ENCODE measurements at places on chromosomes 3 and 15. TPM values are rescaled to one million over a fixed set of nuclear protein-coding genes. Genes with fewer than 3 reads are reported as not detected.

GRCh38 chr3:118543832-118544231 lies 490.8 kb downstream of the IGSF11 start:
- no peaks in the 10 kb centered on the region for H3K4me1 ChIP-seq
- H3K36me3 ChIP-seq: no peaks in the 10 kb centered on the region
- no peak overlapping the region for H3K27ac ChIP-seq

DNA sequence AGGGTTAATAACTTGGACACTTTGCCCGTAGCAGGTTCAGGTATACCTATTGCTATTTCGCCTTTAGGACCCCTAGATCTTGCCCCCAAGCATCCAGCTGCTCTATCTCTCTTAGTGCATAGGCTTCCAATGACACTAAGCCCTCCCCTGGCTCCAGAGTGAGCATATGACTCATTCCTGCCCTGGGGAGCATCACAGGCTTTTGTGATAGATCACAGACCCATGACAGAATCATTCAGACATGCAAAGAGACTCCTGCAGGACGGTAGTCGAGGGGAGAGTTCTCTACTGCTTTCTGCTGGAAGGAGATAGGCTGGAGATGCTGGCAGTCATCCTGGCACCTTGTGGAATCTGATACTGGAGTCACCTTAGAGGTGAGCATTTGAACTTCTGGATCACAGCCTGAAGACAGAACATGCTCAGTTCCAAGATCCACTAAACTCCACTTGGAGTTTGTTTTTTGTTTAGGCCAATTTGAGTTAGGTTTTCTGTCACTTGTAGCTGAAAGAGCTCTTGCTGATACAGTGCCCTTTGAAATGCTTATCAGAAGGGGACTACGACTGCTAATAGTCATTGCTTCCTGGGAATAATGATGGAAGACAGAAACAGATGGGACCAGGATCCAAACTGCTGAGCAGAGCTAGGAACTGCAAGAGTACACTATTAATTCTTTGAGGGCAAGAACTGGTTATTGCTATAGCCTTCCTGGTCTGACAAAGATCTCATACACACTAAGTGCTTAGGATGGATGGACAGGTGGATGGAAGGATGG lies 11.0 kb downstream of the LYSMD2 start:
- peaks cover 5% of the 10 kb centered on the region for H3K36me3 ChIP-seq
- H3K4me3 ChIP-seq: no peak overlapping the region
- peaks cover 58% of the 10 kb centered on the region for H3K4me1 ChIP-seq
- H3K27me3 ChIP-seq: no peaks in the 10 kb centered on the region
- peak; percentile 67 for DNase-seq
- peak overlapping the region; percentile 60 for H3K27ac ChIP-seq

DNA sequence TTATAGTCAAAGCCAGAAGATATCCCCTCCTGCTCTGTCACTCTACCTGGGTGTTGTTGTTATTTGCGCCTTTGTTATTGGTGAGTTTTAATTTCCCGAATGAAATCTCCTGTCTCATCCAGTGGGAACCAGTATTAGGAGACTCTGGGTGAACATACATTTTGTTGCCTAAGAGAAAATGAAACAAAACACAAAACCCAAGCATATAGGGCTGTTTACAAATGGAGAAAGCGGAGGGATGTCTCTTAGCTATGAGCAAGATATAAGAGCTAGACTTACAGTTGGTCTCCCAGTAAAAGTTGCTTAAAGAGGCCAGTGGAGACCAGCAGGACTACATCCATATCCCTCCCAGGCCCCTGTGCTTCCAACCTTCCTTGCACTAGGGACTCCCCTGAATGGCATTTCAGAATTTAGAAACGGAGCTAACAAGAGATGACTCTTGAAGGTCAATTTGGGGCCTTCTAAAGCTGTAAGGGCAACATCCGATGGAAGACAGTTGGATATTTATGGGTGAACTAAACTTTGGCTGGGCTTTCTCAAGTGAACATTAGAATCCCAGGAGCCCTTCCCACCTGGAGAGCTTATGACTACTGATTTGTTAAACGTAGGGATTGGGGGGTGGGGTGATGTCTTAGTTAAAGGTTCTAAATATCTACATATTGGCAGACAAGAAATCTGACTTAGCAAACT lies 2.7 kb downstream of the EOMES start:
- H3K4me3 ChIP-seq: no peak overlapping the region
- DNase-seq: no peak
- H3K27me3 ChIP-seq: peaks cover 85% of the 10 kb centered on the region
- H3K4me1 ChIP-seq: peaks cover 10% of the 10 kb centered on the region

DNA sequence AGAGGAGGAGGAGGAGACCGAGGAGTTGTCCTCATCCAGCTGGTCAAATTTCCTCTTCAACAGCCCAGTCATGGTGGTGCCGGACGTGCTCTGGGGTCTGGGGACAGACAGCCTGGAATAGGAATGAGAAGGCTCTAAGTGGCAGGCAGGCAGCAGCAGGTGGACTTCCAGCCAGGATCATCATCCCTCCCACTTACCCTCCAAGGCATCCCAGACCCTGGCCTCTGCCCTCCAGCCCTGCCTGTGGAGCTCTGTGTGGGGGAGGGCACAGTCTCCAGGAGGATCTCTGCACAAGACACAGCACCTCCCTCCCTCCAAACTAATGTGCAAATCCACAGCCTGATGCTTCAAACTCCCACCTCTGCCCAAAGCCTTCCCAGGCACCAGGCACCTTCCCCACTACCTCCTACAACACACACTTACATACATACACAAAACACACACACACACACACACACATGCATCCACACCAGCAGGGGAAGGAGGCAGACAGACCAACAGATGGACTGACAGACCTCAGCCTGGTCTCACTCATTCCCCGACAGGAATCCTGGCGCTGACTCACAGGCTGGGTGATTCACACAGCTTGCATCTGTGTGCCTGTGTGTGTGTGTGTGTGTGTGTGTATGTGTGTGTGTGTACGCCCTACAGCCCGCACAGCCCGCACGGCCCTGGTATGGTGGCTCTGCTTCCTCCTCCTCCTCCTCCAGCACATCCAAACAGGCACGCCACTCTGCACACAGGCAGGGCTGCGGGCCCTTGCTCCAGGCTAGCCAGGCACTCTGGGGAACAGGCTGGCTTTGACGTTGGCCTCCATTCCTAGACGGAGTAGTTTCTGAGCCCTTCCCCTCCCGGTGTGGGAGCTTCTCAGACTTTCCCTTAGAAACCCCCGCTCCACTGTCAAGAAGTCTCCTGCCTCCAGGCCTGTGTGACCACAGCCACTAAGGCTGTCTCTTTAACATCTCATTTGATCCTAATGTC lies 6.5 kb downstream of the CSRNP1 start:
- H3K36me3 ChIP-seq: no peaks in the 10 kb centered on the region
- peak; percentile 91 for DNase-seq
- H3K27me3 ChIP-seq: no peaks in the 10 kb centered on the region
- H3K27ac ChIP-seq: peak overlapping the region; percentile 70
- no peak overlapping the region for H3K4me3 ChIP-seq

DNA sequence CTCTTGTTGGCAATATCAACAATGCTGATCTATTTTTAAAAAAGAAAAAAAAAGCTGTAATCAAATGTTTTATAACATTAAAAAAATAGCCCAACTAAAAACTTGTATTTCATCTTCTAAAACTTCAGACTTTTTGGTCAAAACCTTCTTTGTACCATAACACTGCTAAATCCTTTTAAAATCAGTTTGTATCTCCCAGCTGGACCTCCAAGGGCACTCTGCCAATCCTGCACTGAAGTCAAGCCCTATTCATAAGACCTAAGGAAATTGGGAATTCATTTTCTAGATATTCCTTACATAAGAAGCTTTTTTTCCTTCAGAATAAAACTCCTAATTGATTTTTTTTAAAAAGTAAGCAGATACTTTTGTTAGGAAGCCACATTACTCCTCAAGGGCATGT lies 38.2 kb upstream of the HCLS1 start:
- no peak overlapping the region for H3K4me3 ChIP-seq
- no peaks in the 10 kb centered on the region for H3K4me1 ChIP-seq
- H3K27me3 ChIP-seq: no peaks in the 10 kb centered on the region
- peak; percentile 10 for DNase-seq

DNA sequence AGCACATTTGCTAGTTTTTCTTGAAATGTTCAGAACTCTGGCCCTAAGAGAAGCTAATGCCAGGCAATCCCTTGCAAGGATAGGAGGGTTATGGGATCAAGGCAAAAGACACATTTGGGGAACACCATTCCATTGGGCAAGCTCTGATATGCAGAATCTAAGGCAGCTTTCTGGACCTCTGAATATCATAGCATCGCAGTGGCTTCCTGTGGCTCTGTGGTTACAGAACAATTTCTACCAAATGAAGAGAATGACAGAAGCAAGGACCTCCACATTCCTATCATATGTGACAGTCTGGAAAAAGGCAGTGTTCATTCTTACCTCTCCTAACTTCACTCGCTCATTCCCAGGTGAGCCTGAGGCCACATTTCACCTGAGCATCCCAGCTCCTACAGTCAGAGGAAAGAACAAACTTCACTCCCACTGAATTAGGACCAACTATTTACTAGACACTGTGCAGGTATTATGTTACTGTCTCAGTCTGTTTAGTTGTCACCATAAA lies 836.1 kb upstream of the CFAP20DC start:
- no peaks in the 10 kb centered on the region for H3K27me3 ChIP-seq
- no peak overlapping the region for H3K4me3 ChIP-seq
- no peaks in the 10 kb centered on the region for H3K36me3 ChIP-seq
- DNase-seq: no peak
- no peak overlapping the region for H3K27ac ChIP-seq
- no peaks in the 10 kb centered on the region for H3K4me1 ChIP-seq

DNA sequence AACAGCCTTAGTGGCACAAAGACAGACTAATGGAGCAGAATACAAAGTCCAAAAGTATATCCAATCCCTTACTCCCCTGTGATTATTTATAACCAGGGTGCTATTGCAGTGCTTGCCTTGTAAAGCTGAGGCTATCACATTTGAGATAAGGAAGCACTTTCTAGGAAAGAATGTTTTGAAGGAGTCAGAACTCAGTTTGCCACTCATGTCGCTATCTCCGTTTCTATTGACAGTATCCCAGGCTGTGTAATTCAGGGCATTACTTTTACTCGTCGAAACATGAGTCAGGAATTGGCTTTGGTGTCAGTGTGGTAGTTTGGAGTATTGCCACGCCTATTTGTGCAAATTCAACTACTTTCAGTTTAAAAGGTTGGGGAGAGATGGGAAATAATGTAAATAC lies 78.4 kb downstream of the FBXL2 start:
- H3K4me1 ChIP-seq: no peaks in the 10 kb centered on the region
- H3K27me3 ChIP-seq: no peaks in the 10 kb centered on the region
- no peak overlapping the region for H3K4me3 ChIP-seq
- no peak for DNase-seq

GRCh38 chr15:90530250-90531051 lies 728 bp downstream of the CRTC3 start:
- H3K4me1 ChIP-seq: peaks cover 26% of the 10 kb centered on the region
- no peaks in the 10 kb centered on the region for H3K36me3 ChIP-seq
- no peaks in the 10 kb centered on the region for H3K27me3 ChIP-seq

DNA sequence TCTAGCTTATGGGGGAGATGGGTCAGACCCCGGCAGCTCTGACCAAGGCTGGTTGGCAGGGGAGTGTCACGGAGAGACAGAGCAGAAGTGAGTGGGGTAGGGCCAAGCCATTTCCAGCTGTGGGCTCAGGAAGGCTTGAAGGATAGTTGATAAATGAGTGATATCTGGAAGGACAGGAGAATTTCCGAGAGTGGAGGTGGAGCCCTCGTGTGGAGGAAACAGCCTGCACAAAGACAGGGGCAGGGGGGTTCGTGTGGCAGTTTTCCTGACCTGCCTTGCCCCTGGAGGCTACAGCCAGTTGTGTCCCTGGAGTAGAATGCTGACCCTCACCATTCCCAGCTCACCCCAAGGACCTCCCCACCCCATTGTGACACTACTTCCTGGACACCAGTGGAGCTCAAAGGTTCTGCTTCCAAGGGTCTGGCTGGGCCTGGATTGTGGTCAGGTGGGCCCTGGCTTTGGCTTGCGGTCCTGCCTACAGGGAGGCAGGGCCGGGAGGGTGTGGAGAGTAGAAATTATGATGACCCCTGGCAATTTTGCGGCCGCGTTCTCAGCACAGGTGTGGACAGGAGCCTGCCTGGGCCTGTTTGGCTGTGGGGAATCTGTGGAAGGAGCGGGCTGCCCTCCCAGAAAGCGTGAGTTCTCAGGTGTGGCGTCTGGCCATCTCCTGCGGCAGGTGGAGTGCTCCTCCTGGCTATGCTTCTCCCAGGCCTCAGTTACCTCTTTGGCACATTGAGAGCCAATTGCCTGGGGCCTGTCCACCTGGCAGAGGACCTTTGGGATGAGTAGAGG lies at the start of gene SLC22A14:
TSS of gene SLC22A14 (plus strand) at position 400 of the 792 bp plus-strand sequence. CDS start 23,733 bp downstream, outside the sequence.
- no peak within 1 kb of the TSS for H3K4me3 ChIP-seq
- H3K27ac ChIP-seq: no peak within 1 kb of the TSS
- no peak for DNase-seq
- no peaks in the 10 kb centered on the region for H3K4me1 ChIP-seq
- no peaks in the 10 kb centered on the region for H3K36me3 ChIP-seq
- H3K27me3 ChIP-seq: no peaks in the 10 kb centered on the region

- peaks cover 11% of the 10 kb centered on the region for H3K36me3 ChIP-seq
- no peaks in the 10 kb centered on the region for H3K27me3 ChIP-seq
- H3K4me1 ChIP-seq: no peaks in the 10 kb centered on the region
- no peak for DNase-seq
- no peak overlapping the region for H3K4me3 ChIP-seq
- no peak overlapping the region for H3K27ac ChIP-seq
These were observed 13.5 kb downstream of the CCDC14 start for GRCh38 chr3:123947482-123947881.

DNA sequence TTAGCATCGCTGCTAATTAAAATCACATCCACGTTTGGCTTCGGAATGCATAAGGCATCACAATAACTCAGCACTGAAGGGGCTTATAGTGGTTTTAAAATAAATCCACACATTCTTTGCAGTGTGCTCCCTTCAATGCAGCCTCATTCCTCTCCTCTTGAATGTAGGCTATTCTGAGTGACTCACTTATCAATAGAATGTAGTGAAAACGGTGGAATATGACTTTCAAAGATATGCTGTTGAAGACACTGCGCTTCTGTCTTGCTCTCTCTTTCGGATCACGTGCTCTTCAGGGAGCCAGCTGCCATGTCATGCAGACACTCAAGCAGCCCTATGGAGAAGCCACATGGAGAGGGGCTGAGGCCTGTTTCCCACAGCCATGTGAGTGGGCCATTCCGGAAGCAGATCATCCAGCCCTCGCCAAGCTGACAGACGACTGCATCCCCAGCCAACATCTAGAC lies 87.4 kb downstream of the CRYGS start:
- H3K27me3 ChIP-seq: no peaks in the 10 kb centered on the region
- H3K36me3 ChIP-seq: no peaks in the 10 kb centered on the region
- H3K4me1 ChIP-seq: no peaks in the 10 kb centered on the region
- no peak overlapping the region for H3K4me3 ChIP-seq
- no peak overlapping the region for H3K27ac ChIP-seq

- DNase-seq: no peak
- H3K27me3 ChIP-seq: no peaks in the 10 kb centered on the region
- no peak overlapping the region for H3K4me3 ChIP-seq
- H3K36me3 ChIP-seq: no peaks in the 10 kb centered on the region
- H3K27ac ChIP-seq: no peak overlapping the region
These were observed 15.9 kb downstream of the CHL1 start for GRCh38 chr3:212432-212831.

- DNase-seq: no peak
- H3K36me3 ChIP-seq: no peaks in the 10 kb centered on the region
- no peak overlapping the region for H3K27ac ChIP-seq
These were observed 34.3 kb downstream of the DENND6A start for GRCh38 chr3:57658536-57658935.

- H3K36me3 ChIP-seq: no peaks in the 10 kb centered on the region
- no peak overlapping the region for H3K4me3 ChIP-seq
- H3K27me3 ChIP-seq: no peaks in the 10 kb centered on the region
- H3K27ac ChIP-seq: no peak overlapping the region
- H3K4me1 ChIP-seq: peaks cover 11% of the 10 kb centered on the region
These were observed 2.5 kb upstream of the LPP start for GRCh38 chr3:188151438-188151837.

The ADAMTS7 gene
- 7.9 TPM for total RNA-seq

The COL6A5 gene
- total RNA-seq: not detected

The CSTA gene
- not detected for total RNA-seq

The CNTN3 gene
- 4.5 TPM for total RNA-seq

The SPINK8 gene
- not detected for total RNA-seq
